GM23248 (cell line): ENCODE measurements at places on chromosomes 2 and 18. TPM values are rescaled to one million over a fixed set of nuclear protein-coding genes. Genes with fewer than 3 reads are reported as not detected.

DNAJC5G gene
- total RNA-seq = not detected in 2 replicates

TMEM247 gene
- total RNA-seq = not detected in 2 replicates

POTEJ gene
- not detected in 2 replicates for total RNA-seq

GRCh38 chr18:56542476-56542875, 95.9 kb downstream of the TXNL1 start:
- DNase-seq = peak; percentile 34

LAMA3 gene
- total RNA-seq = 1.9 and 3.5 TPM in 2 replicates

DNA sequence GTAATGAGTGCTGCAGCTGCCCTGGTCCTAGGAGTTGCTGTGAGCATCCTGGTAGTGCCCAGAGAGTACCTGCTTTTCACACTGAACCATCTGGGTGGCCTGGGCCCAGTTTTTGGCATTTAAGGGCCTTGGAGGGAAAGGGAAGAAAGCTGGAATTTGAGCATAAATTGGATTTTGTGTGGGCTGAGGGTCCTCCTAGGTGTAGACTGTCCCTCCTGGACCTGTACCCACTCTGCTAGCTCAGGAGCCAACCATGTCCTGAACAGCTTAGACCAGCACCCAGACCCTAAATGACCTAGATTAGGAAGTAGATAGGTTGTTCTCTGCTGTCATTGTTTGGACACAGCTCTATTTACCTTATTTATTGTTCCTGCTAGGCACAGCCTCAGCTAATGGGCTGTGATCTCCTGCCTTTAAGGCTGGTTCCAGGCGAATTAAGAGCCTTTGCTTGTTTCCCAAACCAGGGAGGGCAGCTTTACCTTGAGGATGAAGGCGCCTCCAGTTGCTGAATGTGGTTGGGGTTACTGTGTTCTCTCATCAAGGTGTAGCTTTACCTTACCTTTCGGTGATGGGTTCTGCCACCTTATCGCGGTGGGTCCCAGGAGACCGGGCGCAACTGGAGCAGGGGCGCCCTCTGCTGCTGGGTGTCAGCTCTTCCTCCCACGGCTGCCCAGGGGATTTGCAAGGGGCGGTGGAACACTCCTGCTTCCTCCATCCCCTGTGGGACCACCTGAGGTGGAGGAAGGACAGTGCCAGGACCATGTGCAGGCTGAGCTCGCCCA, 34.4 kb downstream of the ITGA6 start:
- DNase-seq = peak; percentile 70

- peak; percentile 6 for DNase-seq
Observed at GRCh38 chr2:180010701-180011100, 3.6 kb upstream of the CWC22 start.

- no peak for DNase-seq
Observed at GRCh38 chr2:232894251-232894650, 24.2 kb downstream of the SNORC start.
